Smooth muscle cell of trachea (primary cell): ENCODE measurements at places on chromosomes 11 and 22. TPM values are rescaled to one million over a fixed set of nuclear protein-coding genes. Genes with fewer than 3 reads are reported as not detected.

PITPNM1 gene
- 19.2 and 23.0 TPM in 2 replicates for total RNA-seq

ABCG4 gene
- total RNA-seq, result under 0.01 and 0.17 TPM in 2 replicates

OLFML1 gene
- 25.5 and 26.8 TPM in 2 replicates for total RNA-seq

NCAM1 gene
- 0.15 TPM in 1 of 2 replicates, not detected in the other for total RNA-seq

DEPDC7 gene
- 4.3 and 7.6 TPM in 2 replicates for total RNA-seq

MAPK8IP1 gene
- total RNA-seq, result 8.1 and 17.4 TPM in 2 replicates

OR8G1 gene
- total RNA-seq, result 0.17 TPM in 1 of 2 replicates, not detected in the other
